Smooth muscle cell of the coronary artery (primary cell): ENCODE measurements at places on chromosomes 1 and 21. TPM values are rescaled to one million over a fixed set of nuclear protein-coding genes. Genes with fewer than 3 reads are reported as not detected.

The LAMB3 gene
- total RNA-seq: 5.6 and 20.8 TPM in 2 replicates

The VASH2 gene
- 0.30 and 0.94 TPM in 2 replicates for total RNA-seq

The CDA gene
- total RNA-seq: 0.38 TPM in 1 of 2 replicates, not detected in the other

The BATF3 gene
- total RNA-seq: 0.60 and 1.2 TPM in 2 replicates

The KIFAP3 gene
- 20.7 and 29.5 TPM in 2 replicates for total RNA-seq
